ENCODE measurements at places on chromosomes 11 and 22.

- DNase-seq: no peak
These were observed 38.2 kb downstream of the KIAA0930 start for GRCh38 chr22:45202333-45203149.

GRCh38 chr22:37623075-37624016 is 14.7 kb downstream of the GGA1 start:
- peak; percentile 54 for DNase-seq

DNA sequence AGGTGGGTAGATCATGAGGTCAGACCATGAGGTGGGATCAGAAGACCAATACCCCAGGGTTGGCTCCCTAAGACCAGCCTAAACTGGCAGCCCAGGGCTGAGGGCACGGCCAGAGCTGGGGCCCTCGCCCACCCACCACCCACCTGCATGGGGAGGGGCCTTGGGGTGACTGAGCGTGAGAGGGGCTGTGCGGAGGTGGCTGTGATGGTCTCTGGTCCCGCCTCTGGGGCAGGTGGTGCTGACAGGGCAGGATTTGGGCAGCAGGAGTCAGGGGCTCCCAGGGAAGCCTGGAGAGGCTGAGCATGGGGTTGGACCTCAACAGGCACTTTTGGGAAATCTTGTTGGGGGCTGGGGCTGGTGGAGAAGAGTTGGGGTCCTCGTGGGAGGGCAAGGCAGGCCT is 39.8 kb upstream of the MUC5AC start:
- DNase-seq: no peak

DNA sequence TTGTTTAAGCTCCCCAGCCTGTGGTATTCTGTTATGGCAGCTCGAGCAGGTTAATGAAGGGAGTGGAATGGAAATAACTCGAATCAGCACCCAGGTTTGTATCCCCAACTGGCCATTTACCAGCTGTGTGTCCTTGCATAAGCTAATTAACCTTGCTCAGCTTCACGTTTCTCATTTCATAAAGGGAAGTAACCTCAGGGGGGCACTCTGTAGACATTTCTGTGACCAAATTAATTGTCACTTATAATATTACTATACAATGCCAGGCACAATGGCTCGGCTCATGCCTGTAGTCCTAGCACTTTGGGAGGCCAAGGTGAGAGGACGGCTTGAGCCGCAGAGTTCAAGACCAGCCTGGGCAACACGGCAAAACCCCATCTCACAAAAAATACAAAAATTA is 13.8 kb downstream of the ADA2 start:
- DNase-seq: no peak

DNA sequence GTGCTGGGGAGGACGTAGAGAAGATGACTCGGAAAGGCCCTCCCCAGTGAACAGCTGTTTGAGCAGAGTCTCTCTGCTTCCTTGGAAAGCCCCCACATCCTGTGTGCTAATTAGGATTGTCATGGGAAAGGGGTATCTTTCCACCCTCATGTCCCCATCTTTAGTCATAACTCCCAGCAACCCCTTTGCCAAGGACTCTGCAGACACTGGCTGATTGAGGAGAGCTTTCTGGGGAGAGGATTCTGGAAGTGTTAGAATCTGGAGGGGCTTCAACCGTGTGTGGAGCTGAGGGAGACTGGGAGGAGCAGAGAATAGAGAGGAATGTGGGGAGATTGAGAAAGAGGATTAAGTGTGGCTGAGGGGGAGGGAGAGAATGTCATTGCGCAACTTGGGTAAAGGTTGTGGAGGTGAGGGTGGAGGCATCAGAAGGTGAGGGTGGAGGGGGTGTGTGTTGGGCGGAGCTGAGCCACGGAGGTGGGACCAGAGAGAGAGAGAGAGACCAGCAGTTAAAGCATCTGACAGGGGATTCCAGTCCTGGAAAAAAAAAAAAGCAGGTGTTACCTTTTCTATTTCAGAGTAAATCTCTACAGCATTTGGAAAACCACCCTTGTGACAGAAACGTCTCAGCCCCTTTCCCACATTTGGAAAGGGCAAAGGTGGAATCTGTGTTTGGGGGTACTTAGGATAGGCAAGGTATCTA is 2.2 kb downstream of the DTX4 start:
- no peak for DNase-seq

- DNase-seq: peak; percentile 17
These were observed 1.9 kb downstream of the OR4S1 start for GRCh38 chr11:48307760-48308386.

All from stimulated activated CD8-positive, alpha-beta memory T cell treated with anti-CD3 and anti-CD28 coated beads, Interleukin-2, amount 100 ng/mL, for 1 hour (primary cell).